ENCODE measurements at places on chromosomes 2 and 18.

DNA sequence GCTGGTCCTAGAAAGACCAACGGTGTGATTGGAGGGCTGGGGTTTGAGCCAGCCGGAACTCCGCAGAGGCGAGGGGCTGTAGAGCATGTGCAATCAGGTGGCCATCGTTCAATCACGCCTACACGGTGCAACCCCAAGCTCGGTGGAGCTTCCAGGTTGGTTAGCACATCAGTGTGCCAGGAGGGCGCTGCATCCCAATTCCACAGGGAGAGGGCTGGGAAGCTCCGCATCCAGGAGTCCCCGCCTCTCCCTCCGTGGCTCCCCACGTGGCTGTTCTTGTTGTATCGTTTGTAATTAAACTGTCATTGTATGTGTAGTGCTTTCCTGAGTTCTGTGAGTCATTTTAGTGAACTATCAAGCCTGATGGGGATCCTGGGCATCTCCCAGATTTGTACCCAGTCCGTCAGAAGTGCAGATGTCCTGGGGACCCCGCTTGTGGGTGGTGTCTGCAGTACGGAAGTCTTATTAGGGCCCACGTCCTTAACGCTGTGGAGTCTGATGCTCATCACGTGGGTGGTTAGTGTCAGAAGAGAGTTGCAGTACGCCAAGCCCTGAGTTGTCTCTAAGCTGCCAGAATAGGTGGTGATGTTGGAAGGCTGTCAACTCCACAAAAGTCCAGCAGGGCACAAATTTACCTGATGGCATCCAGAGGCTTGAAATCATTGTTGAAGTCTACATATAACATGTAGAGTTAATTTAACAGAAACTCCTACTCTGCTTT is 20.6 kb upstream of the AMMECR1L start:
- no peak for DNase-seq

DNA sequence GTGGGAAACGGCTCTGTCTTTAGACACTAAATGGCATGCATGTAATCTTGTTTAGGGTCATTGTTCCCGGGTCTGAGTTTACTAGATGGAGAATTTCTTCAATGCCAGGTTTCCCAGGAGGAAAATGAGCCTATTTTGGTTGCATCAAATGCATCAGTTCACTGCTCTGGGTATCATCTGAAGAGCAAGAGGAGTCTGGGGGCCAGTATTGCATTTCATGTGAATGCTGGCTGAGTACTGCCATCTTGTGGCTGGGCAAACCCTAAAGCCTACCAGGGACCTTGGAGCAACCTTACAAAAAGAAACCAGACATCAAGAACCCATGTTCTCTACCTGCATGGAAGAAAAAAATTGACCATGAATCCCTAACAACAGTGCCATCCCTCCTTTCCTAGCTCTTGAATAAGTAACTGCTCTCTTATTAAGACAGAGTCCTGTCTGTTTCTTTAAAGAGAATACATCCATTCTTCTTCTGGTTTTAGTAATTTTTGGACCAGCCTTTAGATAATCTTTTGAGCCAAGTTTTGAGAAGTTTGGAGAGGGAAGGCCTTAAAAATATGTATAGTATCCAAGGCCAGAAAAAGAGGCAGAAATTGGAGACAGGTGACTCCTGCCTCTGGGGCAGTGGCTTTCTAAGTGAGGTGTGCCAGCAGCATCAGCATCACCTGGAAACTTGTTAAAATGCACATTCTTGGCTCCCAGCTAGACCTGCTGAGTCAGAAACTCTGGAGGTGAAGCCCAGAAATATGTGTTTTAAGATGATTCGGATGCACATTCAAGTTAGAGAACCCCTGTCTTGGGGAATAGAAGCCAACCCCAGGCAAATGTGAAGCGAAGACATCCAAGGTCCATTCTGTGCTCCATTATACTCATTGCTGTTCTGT is 261.0 kb upstream of the CXCR4 start:
- DNase-seq, result peak; percentile 78

DNA sequence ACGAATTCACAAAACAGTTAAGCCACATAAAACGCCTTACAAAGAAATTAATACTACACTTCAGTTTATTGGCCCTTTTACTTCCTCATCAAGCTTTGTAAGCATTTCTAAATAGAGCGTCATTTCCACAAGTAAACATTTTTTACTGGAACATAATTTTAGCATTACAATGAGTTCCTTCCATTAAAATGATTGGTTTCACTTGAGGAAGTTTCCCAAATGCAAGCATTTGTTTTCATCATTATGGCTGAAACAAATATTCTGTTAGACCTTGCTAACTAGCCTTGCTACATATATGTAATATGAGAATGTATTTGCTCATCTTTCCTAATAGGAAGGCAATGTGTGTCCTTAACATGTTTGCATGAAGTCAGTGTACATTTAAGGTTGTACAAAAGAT is 579.1 kb downstream of the IRS1 start:
- DNase-seq, result no peak

- DNase-seq, result no peak
Measured at GRCh38 chr2:158214431-158214830, 112.8 kb downstream of the UPP2 start.

DNA sequence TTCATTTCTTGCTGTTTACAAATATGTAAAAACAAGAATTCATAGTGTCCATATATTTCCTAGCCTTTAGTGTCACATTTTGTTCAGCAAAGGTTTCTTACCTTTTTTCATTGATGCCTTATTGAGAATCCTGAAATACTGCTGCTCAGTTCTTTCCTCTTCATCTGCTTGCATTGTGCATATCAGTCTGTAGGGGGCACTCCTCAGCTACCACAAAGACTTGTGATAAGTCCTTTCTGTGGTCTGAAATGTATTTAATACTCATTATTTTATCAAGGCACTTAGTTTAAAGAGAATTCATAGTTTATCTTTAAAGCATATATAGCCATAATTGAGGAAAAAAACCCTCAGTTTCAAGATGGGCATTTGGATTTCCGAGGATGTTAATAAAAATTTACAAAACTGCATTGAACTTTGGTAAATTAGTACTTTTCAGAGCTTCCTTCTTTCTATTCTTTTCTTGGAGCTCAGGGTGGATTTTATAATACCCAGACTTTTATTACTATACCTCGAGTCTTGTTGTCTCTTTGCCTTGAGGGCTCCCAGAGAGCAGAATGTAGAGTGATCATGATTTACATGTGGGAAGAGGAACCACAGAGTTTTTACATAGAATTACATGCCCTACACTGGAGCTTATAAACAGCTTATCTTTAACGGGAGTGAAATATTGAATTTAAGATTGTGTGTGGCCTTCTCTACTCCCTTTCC is 570.1 kb downstream of the PLCL1 start:
- no peak for DNase-seq

- no peak for DNase-seq
Measured at GRCh38 chr2:144455987-144456386, 63.9 kb downstream of the ZEB2 start.

DNA sequence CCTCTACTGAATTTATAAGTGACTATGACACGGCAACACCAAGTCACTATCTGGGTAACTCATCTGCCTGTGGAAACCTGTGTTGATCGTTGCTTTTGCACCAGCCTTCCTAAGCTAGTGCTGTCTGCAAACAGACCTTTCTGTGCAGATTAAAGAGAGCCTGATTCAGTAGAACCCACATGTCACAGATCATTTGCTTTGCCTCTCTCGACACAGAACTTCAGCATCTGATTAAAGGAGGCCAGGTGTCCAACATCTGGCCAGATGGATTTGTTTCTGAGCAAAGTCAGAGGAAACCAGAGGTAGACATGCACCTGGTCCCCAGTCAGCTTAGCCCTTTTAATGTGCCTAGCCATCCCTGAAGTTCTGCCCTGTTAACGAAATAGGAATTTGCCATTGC is 15.0 kb upstream of the TTR start:
- no peak for DNase-seq

DNA sequence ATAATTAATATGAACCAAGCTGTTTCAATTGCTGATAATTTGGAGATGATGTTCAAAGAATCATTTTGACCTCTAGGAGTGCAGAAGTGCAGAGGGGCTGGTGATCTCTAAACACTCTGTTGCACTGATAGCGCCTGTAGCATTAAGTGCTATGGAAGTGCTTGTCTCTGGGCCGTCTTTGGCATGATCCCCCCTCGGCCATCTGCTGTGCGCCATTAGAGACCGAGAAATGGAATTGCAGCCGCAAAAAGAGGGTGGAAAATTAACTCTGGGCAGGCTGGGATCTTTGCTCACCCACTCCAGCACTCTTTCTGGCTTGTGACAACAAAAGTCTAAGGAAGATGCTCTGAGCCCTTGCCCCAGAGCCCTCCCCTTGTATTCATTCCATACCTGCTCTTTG is 23.4 kb downstream of the AKAIN1 start:
- no peak for DNase-seq

- DNase-seq, result no peak
Measured at GRCh38 chr2:75007819-75008218, 49.4 kb downstream of the POLE4 start.

DNA sequence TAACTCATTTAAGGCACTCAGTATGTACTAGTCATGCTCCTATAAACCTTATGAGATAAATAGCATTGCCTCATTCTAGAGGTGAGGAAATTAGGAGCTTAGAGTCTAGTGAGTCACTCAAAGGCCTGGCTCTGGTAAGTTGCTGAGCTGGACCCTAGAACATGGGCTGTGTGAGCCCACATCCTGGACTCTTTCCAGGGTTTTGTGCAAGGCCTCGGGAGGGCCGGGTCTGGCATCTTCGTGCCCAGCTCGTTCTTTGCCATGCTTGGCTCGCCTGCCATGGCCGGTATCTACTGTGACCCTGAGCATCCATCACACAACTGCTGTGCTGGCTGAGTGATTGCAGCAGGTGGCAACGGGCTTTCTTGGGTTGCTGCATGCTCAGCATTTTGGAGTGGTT is 168.0 kb downstream of the LPIN1 start:
- no peak for DNase-seq

DNA sequence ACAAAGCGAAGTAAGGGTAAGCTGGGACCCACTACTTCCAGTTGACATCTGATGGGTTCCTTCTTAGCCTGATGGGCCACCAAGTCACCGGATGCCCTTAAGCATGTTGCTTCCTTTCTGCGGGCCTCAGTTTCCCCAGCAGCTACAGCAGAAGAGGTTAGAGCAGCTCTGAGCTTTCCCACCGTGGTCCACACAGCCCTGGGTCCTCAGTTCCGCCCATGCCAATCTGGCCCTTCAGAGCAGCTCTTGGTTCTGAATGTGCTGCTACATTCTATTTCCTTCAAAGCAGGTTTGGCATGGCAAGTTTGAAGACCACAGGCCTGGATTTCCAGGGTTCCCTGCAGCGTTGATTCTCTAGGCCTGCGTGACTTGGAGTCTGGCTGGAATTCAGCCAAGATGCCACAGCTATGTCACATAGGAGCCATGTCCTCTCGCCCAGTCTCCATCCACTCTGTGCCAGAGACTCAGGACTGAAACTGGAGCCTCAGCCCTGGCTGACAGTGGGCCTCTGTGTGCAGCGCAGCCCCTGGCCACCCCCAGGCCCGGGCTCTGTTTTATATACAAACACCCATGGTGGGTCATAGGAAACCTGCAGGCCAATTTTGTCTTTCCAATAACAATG is 79.6 kb downstream of the TFCP2L1 start:
- no peak for DNase-seq

DNA sequence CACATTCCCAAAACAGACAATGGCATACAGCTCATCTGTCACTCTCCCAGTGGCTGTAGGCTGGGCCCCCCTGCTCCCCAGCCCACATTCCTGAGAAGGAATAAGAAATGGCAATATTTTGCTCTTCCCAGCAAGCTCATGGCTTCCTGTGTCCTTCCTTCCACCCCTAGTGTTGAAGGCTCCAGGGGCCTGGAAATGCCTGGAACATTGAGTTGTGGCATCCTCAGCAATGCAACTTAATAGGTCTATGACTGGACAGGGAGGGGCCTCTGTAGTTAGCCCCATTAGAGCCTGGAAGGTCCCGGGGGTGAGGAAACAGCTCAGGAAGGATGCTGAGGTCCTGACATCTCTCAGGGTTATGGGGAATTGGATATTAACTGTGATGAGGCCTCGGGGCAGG is 3.3 kb downstream of the KIF3C start:
- DNase-seq, result no peak

GRCh38 chr2:28716265-28716865 is 35.3 kb upstream of the PPP1CB start:
- no peak for DNase-seq

GRCh38 chr18:60110836-60111235 is 211.0 kb downstream of the PMAIP1 start:
- no peak for DNase-seq

DNA sequence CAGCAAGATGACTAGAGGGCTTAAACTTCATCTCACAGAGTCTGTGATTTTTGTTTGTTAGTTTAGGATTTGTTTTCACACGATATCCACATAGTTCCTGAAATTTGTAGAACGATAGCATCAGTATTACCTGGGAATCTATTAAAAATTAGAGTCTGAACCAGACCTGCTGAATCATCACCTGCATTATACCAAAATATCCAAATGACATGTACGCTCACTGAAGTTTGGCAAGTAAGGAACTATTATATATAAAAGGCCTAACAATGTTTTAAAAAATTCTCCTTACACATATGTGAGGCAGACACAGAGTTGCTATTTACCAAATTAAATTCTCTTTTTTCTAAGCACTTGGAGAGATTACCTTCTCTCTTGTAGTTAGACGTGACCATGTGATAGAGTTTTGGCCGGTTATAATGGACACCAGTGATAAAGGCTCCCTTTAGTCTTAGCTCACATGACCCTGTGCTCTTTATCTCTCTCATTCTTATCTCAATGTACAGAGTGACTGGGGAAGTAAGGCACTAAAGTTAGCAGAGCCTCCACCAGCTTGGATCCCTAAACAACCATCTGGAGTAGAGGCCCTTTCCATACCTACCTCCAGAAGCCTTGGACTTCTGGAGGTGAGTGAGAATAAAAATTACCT is 363.1 kb downstream of the DSC3 start:
- DNase-seq, result no peak

DNA sequence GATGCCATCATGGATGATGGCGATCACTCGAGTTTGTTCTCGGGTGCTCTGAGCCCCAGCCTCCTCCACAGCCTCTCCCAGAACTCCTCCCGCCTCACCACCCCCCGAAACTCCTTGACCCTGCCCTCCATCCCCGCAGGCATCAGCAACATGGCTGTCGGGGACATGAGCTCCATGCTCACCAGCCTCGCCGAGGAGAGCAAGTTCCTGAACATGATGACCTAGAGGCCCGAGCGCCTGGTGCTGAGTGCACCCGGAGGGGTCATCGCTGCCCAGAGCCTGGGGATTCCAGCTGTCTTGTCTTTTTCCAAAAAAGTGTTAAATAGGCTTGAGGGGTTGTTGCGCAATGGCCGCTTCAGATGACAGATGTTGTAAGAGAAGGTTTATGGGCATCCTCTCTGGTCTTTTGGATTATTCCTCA is 254.8 kb downstream of the GLI2 start:
- DNase-seq, result no peak

- no peak for DNase-seq
Measured at GRCh38 chr2:36389577-36389976, 34.0 kb downstream of the CRIM1 start.

GRCh38 chr2:59333007-59333406 is 1091.9 kb upstream of the FANCL start:
- no peak for DNase-seq

GRCh38 chr18:42606886-42607495 is 508.5 kb downstream of the RIT2 start:
- DNase-seq, result no peak

- no peak for DNase-seq
Measured at GRCh38 chr2:30216157-30216556, 15.2 kb upstream of the LBH start.

Data from activated CD8-positive, alpha-beta memory T cell treated with anti-CD3 and anti-CD28 coated beads, Interleukin-2, amount 50 U/mL, for 4 hours (primary cell).